ENCODE measurements at places on chromosomes 7 and 10.

DNA sequence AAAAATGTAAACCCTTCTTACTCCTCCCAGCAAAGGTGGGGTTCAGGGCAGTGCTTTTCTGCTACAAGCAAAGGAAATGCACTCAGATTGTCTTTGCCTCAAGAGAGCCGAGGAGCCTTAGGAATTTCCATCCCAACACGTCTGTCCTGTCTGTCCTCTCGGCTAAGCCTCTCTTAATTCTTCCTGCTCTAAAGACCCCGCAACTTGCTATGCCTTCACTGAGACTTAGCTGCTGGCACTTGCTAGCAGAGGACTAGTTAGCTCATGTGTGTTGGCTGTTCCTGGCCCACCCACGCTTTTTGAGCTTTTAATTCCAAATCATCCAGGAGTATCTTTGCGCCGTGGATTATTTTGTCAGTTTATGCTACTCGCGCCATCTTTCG lies 481 bp upstream of the NPM3 start:
- no peak for DNase-seq

DNA sequence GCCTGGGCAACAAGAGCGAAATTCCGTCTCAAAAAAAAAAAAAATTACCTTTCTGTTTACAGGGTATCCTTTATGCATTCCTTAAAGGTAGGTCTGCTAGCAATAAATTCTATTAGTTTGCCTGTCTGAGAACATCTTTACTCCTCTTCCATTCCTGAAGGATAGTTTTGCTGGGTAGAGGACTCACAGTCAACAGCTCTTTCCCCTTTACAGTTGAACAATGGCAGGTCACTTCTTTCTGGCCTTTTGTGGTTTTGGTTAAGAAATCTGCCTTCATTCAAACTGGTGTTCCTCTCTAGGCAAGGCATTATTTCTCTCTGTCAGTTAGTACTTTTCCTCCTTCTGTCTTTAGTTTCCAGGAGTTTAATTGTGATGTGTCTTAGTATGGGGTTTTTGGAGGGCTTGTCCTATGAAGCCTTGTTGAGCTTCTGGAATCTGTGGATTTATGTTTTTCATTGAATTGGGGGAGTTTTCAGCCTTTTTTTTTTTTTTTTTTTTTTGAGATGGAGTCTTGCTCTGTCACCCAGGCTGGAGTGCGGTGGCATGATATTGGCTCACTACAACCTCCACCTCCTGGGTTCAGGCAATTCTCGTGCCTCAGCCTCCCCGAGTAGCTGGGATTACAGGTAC lies 4.8 kb upstream of the DNAAF5 start:
- DNase-seq = no peak

GRCh38 chr10:97361537-97361901 lies 27.0 kb upstream of the FRAT2 start:
- DNase-seq = no peak

GRCh38 chr7:5383314-5384098 lies 40.1 kb downstream of the TNRC18 start:
- DNase-seq = no peak

DNA sequence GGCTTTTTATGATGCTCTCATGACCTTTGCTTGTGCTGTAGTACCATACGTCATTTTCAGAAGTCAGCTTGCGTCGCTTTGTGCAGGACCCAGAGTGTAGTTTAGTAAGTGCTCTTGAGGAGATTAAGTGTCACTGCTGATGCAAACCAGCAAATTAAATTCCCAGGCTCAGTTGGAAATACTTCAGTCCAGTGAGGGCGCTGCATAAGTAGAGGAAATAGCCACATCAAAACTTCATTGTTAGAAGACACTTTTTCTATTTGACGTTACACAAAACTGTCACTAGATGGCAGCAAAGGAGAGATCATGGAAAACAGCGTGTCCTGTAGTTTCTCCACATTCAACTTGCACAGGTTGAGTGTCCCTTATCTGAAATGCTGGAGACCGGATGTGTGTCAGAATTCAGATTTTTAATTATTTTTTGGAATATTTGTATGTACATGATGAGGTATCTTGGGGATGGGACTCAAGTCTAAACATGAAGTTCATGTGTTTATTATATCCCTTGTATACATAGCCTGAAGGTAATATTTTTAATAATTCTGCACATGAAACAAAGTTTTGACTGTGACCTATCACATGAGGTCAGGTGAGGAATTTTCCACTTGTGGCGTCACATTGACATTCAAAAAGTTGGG lies 7.9 kb downstream of the ZNF22 start:
- no peak for DNase-seq

GRCh38 chr7:81929386-81929785 lies 159.5 kb upstream of the HGF start:
- DNase-seq = no peak

DNA sequence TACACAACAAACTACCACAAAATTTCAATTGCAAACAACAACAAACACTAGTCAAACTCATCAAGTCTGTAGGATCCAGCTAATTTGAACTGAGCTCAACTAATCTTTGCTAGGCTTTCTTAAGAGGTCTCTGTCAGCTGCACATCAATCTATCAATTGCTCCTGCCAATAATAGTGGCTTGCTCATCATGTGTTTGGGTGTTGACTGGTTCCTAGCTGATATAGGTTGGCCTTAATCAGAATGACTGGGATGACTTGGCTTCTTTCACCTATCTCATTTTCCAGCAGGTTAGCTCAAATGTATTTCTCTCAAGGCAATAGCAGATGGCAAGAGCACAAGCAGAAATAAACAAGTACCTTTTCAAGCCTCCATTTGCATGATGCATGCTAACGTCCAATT lies 370.3 kb upstream of the NFE2L3 start:
- no peak for DNase-seq

DNA sequence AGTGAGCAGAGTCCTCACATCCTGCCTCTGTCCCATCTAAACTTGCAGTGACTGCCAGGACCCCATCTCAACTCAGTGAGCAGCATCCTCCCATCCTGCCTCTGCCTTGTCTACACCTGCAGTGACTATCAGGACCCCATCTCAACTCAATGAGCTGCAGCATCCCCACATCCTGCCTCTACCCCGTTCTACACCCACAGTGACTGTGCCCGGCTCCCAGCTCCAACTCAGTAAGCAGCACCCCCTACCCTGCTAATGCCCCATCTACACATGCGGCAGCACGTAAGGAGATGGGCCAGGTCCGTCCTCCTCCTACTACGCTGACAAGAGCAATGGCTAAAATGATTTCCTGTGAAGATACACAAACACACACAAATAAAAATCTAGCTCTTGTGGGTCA lies 65.5 kb downstream of the TNS3 start:
- DNase-seq = no peak

DNA sequence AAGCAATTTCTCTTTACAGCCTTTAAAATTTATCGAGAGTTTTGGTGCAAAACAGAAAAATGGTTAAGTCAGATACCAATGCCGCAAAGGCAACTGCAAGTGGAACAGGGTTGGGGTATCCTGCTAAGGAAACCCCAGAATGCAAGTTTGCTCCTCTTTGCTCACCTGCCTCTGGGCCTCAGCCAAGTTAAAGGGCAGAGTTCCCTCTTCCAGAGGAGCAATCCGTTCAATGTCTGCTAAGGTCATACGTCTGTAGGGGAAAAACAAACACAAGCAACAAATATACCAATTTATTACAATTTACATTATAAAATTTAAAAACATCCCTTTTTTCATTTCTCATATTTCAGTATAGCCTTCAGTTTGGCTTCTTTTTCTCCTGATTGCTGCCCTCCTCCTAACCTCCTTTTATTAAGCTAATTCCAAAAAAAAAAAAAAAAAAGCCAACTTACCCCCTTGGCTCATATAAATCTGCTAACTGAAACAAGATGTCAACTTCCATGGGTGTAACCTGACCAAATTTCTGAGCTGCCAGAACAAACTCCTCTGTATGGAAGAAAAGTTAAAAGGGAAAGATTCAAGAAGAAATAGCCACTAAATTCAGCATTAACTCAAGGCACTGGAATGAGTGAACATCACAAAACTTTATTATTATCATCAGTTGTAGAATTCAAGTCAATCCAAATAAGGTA lies 132.6 kb downstream of the SLC25A13 start:
- no peak for DNase-seq

GRCh38 chr7:90709501-90710465 lies 113.7 kb downstream of the CDK14 start:
- DNase-seq = no peak

DNA sequence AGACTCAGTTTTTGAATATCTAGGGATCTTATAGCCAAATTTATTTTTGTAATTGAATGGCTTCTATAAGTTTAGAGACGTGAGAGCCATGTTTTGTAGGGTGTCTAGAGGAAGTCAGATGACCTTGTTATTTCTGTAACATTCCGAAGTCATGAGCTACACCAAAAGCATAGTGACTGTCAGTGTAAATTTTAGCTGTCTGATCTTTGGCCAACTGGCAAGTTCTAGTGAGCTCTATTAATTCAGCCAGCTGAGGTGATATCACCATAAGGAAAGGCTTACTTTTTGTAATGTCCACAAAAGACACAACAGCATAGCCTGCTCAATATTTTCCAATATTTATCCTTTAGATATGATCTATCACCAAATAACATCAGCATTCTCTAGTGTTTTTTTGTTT lies 9.9 kb upstream of the NT5C3A start:
- no peak for DNase-seq

- DNase-seq = no peak
Observed at GRCh38 chr7:129126314-129126713, 18.2 kb upstream of the TSPAN33 start.

- DNase-seq = no peak
Observed at GRCh38 chr7:49791088-49791741, 17.8 kb downstream of the VWC2 start.

- DNase-seq = no peak
Observed at GRCh38 chr10:73340121-73340520, 18.5 kb downstream of the CFAP70 start.

- DNase-seq = no peak
Observed at GRCh38 chr7:29886827-29887226, 80.5 kb downstream of the WIPF3 start.

- no peak for DNase-seq
Observed at GRCh38 chr10:1152386-1153250, 96.4 kb downstream of the WDR37 start.

DNA sequence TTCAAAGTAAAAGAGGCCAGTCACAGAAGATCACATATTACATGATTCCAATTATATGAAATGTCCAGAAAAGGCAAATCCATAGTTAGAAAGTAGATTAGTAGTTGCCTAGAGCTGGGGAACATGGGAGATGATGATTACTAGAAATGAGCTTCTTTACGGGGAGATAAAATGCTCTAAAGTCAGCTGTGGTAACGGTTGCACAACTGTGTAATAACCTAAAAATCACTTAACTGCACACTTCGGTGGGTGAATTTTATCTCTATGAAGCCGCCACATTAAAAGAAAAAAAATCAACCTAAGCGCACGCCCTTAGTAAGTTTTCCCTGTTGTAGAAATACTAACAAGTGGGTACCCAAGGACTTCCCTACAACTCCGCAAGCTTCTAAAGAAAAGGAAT lies 15.9 kb downstream of the XRCC2 start:
- no peak for DNase-seq

DNA sequence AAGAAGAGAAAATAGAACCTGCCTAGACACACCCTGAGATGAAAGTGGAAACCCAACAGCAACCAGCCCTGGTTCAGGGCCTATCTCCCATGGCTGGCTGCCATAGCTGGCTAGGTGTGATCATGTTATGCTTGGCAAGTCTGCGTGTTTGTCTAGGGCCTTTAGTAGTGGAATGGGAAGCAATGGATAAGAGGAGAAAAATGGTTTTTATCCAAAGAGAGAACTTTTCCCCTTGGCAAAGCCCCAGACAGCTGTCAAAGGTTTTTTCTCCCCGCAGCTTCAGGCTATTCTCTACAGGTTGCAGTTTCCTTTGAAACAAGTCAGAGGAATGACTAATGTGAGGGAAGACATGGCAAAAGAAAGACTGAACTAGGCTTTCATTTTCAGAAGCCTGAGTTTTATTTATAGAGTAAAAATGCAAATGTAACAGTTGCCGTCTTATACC lies 161.5 kb downstream of the SEMA3D start:
- no peak for DNase-seq

GRCh38 chr10:23171232-23171876 lies 20.8 kb upstream of the PTF1A start:
- DNase-seq = no peak

DNA sequence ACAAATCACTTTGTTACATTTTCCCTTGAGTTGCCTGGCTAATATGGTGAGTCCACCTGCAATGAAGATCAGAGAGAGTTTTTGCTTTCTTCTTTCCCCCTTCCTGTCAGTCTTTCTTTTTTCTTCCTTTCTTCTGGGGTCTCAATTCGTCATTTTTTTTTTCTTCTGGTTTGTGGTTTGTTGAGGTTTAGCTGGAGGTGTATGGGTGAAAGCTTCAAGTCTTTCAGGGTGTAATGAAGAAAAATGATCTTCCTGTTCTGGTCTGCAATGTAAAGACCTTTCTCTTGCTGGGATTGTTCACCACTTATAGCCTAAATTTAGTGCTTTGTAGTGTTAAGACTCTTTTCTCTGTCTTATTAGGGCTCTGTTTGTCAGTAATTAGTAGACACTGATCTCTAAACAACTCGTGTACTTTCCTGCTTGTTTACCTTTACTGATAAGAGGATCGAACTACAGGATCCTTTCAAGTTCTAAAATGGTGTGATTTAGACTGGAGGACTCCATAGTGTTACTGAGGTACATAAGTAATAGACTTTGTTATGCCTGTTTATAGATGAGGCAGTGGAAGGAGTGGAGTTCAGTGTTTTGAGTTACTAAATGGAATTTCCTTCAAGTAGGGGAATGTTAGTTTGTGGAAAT lies 129.1 kb downstream of the SUGCT start:
- DNase-seq = no peak

- DNase-seq = no peak
Observed at GRCh38 chr10:132619927-132620326, 82.3 kb downstream of the INPP5A start.

- DNase-seq = no peak
Observed at GRCh38 chr10:8146650-8147049, 92.2 kb downstream of the GATA3 start.

GRCh38 chr10:26386781-26387180 lies 51.4 kb upstream of the APBB1IP start:
- DNase-seq = no peak

- no peak for DNase-seq
Observed at GRCh38 chr10:85611746-85612377, 754.7 kb downstream of the GRID1 start.

GRCh38 chr7:30717181-30717580 lies 34.8 kb upstream of the INMT start:
- no peak for DNase-seq

DNA sequence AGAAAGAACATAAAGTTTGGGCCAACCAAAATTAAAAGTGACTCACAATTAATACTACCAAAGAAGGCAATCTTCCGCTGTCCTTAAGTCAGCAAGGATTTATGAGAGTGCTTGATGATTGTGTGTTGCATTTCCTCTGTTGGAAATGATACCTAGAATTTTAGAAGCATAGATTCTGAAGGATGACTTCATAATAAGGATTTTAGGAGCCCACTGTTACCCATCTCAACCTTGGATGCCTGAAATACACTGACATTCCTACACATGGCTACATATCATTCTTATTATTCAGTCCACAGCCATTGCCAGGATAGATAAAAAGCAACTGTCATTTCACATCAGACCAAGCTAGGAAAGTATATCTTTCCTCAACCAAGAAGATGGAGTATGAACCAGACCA lies 823.8 kb downstream of the LRMDA start:
- no peak for DNase-seq

All from activated T-helper 1 cell treated with anti-CD3 and anti-CD28 coated beads, Interleukin-2, amount 50 U/mL, for 16 hours (primary cell).